Fibroblast of the conjunctiva (primary cell): ENCODE measurements at places on chromosomes 13 and 19.

DNA sequence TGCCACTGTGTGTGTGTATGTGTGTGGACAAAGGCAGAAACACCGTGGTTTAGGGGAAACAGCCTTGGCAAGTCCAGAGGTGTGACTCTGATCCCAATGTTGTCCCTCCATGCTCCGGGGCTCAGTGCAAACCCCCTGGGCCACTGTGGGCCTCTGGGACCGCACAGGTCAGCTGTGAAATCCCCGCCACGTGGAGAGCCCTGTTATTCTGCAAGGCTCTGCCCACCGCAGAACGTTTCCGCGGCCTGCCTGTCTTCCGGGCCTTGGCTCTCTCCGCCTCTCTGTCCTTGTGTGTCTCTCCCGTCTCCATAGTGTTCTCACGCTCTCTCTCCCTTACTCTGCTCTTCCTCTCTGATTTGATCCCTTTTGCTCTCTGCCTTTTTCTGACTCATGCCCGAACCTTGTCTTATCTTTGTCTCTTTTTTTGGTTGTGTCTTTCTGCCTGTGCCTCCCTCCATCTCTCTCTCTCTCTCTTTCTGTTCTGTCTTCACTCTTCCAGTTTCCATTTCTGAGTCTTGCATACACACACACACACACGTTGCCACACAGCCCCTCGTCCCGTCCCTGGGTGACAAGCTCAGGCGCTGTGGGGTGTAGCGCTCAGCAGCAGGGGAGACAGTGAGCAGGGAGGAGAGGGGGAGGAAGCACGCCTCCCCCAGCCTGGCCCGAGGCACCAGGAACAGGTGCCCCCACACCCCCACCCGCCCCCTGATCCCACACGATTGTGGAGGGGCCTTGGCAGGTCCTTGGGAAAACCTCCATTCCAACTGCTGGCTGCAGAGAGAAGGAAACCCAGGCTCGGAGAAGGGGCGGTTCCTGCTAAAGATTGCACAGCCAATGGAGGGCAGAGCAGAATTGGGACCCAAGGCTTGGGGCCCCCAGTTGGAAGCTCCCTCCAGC lies 3.0 kb downstream of the TTYH1 start:
- no peak for DNase-seq

DNA sequence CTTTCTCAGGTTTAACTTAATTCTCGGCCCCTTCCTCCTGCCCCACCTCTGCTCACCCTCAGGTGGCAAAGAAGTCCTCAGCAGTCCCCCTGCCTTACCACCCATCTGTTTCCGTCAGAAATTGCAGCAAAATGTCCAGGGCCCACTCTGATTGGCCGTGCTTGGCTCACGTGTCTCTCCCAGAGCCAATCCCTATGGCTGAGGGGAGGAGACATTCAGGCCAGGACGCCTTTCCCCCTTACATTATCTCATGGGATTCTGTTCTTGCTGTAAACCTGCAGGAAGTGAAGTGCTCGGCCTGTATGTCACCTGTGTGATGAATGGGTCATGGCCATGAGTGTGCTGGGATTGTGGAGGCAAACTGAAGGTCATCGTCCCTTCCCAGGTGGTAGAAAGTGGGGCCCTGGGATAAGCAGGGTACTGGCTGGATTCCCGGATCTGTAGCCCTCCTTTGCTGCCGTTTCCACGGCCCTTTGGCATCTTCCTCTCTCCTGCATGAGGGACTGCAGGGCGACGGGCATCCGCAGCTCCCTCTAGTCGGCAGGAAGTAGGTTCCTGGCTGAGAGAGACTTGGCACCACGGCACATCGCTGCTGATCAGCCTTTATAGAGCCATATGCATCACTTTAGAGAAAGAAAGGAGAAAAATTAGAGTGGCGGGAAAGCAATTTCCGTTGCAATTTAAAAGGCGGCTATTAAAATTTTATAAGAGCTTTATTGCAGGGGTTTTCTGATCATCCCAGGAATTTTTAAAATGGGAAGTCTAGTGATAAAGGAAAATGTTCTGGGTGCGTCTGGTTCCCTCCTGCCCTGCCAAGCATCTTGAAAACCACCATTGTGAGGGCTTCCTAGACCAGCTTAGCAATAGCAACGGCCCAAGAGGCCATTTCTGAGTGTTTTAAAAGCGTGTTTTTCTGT lies 118.2 kb downstream of the SIPA1L3 start:
- no peak for DNase-seq

- DNase-seq, result peak; percentile 70
These were observed 1.5 kb upstream of the SLC17A7 start for GRCh38 chr19:49442771-49443365.

- no peak for DNase-seq
These were observed 34.7 kb upstream of the CASP14 start for GRCh38 chr19:15014579-15014978.

DNA sequence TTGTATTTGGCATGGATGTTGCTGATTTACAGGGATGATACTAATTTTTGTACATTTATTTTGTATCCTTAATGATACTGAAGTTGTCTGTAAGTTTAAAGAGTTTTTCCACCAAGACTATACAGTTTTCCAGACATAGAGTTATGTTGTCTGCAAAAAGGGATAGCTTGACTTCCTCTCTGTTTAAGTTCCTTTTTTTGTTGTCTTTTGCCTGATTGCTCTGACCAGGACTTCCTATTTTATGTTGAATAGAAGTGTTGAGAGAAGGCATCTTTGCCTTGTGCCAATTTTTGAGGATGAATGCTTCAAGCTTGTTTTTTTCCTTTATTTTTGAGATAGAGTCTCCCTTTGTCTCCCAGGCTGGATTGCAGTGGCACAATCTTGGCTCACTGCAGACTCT lies 36.8 kb upstream of the ZNF681 start:
- DNase-seq, result no peak

DNA sequence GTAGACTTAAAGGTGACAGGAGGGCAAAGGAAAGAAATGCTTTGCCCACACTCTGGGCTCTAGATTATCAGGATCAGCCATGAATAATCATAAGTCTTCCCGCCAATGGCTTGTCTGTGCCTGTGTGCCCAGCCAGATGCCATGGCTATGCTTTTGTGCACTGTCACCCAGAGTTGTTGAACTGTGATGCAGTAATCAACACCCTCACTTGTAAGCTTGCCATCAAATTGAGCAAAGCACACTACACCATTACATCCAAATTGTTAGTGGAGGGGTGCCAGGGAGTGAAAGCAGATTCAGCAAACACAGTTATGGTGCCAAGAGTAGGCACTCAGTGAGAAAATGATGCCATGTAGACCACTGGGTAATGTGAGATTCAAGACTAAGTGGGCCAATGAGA lies 845.3 kb upstream of the MIR17HG start:
- DNase-seq, result no peak
